ENCODE measurements at places on chromosomes 1 and 21.

GRCh38 chr1:94061513-94062443 is 59.2 kb downstream of the ABCA4 start:
- H3K4me3 ChIP-seq = peak overlapping the region; percentile 4
- peak; percentile 72 for DNase-seq
- no peaks in the 10 kb centered on the region for H3K36me3 ChIP-seq
- peak overlapping the region; percentile 65 for H3K27ac ChIP-seq

GRCh38 chr1:185964946-185965345 is 230.8 kb downstream of the HMCN1 start:
- H3K27ac ChIP-seq = no peak overlapping the region
- H3K4me3 ChIP-seq = no peak overlapping the region
- H3K4me1 ChIP-seq = peaks cover 13% of the 10 kb centered on the region
- no peaks in the 10 kb centered on the region for H3K36me3 ChIP-seq
- no peak for DNase-seq
- H3K27me3 ChIP-seq = no peaks in the 10 kb centered on the region

DNA sequence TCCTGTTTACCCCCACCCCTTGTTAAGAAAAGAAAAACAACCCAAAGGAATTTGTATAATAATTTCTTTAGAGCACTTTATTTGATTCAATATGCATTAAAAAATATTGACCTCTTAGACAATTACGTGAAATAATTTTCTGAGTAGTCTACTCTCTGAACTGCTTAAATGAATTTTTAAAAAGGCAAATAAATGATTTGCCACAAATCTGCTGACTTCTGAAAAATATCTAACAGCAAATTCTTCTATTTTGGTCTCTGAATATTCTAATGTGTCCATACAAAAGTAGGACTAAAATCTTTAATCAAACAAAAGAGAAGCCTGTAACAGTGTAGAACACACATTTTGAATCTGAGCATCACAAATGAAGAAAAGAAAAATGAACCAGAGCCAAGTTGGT is 115.1 kb downstream of the TRIM33 start:
- H3K4me1 ChIP-seq = no peaks in the 10 kb centered on the region
- DNase-seq = no peak
- H3K36me3 ChIP-seq = peaks cover 27% of the 10 kb centered on the region
- no peak overlapping the region for H3K4me3 ChIP-seq

DNA sequence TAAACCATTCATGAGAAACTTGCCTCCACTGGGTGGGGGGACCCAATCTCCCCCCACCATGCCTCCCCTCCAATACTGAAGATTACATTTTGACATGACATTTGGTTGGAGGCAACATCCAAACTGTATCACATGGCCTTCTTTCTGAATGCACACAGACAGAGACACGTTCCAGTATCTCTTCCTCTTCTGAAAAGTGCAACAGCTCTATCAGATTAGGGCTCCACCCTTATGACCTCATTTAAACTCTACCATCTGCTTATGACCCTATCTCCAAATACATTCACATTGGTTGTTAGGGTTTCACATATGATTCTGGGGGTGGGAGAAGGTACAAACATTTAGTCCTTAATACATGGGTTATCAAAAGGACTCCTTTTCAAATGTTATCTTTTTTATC is 481.8 kb upstream of the NFIA start:
- no peak overlapping the region for H3K27ac ChIP-seq
- no peak overlapping the region for H3K4me3 ChIP-seq
- peaks cover 11% of the 10 kb centered on the region for H3K4me1 ChIP-seq
- DNase-seq = no peak

GRCh38 chr1:86712088-86712860 is 7.9 kb downstream of the SH3GLB1 start:
- peaks cover 13% of the 10 kb centered on the region for H3K4me1 ChIP-seq
- DNase-seq = no peak
- no peak overlapping the region for H3K27ac ChIP-seq
- peaks cover 13% of the 10 kb centered on the region for H3K36me3 ChIP-seq
- no peaks in the 10 kb centered on the region for H3K27me3 ChIP-seq

- no peaks in the 10 kb centered on the region for H3K36me3 ChIP-seq
- no peak overlapping the region for H3K4me3 ChIP-seq
- DNase-seq = no peak
- no peak overlapping the region for H3K27ac ChIP-seq
These were observed 67.1 kb upstream of the NBL1 start for GRCh38 chr1:19577036-19577435.

DNA sequence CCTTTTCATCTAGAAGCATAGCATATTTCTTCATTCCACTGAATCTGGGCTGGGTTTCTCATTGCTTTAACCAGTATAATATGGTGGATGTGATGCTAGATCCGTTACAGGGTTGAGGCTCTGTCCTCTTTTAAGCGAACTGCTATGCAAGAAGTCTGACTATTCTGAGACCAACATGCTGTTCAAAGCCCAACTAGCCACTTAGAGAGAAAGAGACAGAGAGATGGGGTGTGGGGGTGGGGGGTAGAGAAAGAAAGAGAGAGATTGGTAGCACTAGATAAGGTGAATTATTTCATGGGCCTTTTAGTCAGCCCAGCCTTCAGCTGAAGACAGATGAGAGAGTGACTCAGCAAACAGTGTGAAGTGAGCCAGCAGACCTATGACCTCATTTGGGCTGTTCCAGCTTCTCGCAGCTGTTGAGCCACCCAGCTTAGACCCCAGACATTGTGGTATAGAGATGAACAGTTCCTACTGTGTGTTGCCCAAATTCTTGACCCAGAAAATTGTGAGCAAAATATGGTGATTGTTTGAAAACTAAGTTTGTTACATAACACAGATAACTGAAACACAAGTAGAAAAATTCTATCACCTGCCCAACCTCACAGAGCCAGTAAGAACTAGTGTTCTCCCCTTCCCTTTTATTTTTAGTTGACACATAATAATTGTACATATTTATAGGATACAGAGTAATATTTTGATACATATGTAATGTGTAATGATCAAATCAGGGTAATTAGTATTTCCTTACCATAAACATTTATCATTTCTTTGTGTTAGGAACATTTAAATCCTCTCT is 40.7 kb upstream of the PRKACB start:
- no peaks in the 10 kb centered on the region for H3K36me3 ChIP-seq
- H3K4me1 ChIP-seq = peaks cover 10% of the 10 kb centered on the region
- peak; percentile 96 for DNase-seq
- no peaks in the 10 kb centered on the region for H3K27me3 ChIP-seq
- peak overlapping the region; percentile 29 for H3K27ac ChIP-seq

- H3K36me3 ChIP-seq = peaks cover 62% of the 10 kb centered on the region
- no peaks in the 10 kb centered on the region for H3K27me3 ChIP-seq
- no peak overlapping the region for H3K27ac ChIP-seq
These were observed 56.1 kb downstream of the MIER1 start for GRCh38 chr1:66980745-66981367.

DNA sequence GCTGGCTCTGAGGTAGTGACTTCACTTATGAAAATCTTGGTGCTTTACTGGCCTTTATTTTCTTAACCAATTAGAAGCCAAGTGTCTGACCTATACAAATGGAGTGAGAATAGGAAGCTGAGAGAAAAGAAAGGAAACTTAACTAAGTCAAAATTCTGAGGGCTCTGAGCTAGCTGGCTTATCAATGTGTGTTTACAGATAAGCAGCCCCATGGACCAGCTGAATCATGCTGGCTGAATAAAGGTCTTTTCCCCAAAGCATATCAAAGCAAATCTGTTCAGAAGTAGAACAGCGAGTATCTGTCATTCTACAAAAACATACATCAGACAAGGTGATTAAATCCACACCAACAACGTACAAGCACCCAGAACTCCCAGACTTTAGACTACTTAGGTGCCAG is 117.2 kb downstream of the BRINP2 start:
- peak; percentile 30 for DNase-seq
- H3K4me1 ChIP-seq = peaks cover 10% of the 10 kb centered on the region
- H3K27ac ChIP-seq = no peak overlapping the region
- H3K4me3 ChIP-seq = no peak overlapping the region
- H3K36me3 ChIP-seq = no peaks in the 10 kb centered on the region

DNA sequence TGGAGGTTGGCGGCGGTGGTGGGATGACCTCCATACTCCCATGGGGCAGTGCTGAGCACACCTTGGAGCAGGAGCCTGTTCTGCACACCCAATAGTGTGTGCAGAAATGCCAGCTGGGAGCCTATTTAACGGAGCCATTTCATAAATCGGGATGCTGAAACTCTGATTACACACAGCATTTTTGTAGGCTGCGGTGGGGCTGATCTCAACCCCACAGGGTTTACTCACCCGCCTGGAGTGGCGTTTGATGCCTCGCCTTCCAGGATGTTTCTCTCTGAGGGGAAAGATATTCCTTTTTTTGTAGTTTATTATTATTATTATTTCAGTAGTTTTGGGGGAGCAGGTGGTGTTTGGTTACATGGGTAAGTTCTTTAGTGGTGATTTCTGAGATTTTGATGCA is 82.6 kb upstream of the WDR26 start:
- DNase-seq = no peak
- H3K4me1 ChIP-seq = peaks cover 10% of the 10 kb centered on the region
- peak overlapping the region; percentile 11 for H3K27ac ChIP-seq
- H3K4me3 ChIP-seq = no peak overlapping the region

- no peaks in the 10 kb centered on the region for H3K4me1 ChIP-seq
- no peaks in the 10 kb centered on the region for H3K36me3 ChIP-seq
- no peaks in the 10 kb centered on the region for H3K27me3 ChIP-seq
- no peak for DNase-seq
- no peak overlapping the region for H3K4me3 ChIP-seq
These were observed 878.9 kb upstream of the CXADR start for GRCh38 chr21:16633831-16634459.

DNA sequence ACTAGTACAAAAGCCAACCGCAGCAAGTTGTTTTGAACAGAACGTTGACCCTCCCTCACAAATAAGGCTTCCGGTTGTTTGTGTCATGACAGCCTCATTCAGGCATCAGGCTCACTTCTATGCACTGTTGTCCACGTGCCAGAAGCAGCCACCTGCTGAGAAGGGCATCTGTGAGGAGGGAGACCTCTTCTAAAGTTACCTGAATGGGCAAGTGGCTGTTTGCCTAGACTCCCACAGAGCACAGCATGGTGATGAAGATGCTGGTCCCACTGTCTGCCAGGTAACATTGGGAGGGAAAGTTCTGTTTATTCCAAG is 176.1 kb downstream of the CLIC6 start:
- no peaks in the 10 kb centered on the region for H3K27me3 ChIP-seq
- H3K4me3 ChIP-seq = no peak overlapping the region
- H3K27ac ChIP-seq = no peak overlapping the region
- DNase-seq = no peak
- H3K36me3 ChIP-seq = peaks cover 50% of the 10 kb centered on the region
